AG04449 (cell line): ENCODE measurements at places on chromosomes 6 and 20.

- no peak for DNase-seq
Observed at GRCh38 chr6:162379757-162380409, 347.7 kb downstream of the PRKN start.

DNA sequence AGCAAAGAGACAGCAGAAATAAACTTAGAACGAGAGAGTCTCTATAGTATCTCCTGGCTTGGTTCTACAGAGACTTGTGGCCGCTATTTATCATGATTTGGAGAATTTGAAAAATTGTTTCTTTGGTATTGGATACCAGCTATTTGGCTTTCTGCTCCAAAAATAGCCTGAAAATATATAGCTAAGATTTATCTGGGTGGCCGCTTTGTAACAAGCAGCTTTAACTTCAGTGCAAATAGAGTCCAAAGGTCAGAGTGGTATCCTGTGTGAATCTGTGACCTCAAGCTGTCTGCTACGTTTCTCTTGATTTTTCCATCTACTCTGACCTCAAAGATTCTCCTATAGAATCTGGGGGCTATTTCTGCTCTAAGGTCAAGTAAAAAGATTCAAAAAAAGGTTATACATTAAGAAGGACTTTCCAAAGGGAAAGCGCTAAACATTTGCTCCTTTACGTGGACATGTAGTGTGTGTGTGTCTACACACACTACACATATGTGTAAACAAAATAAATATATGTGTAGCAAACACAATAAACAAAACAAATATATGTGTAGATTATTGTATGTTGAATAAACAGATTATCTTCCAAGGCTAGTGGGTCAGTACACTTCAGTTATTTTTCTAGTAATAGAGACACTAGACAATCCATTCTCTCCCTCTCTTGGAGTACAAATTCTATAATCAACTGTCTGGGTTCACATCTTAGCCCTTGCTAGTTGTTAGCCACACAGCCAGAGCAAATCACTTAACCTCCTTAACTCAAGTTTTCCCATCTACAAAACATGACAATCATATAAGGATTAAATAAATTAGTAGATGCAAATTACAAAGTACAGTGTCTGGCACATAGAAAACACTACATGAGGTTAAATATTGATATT, 40.8 kb downstream of the CHD6 start:
- no peak for DNase-seq

GRCh38 chr6:163860287-163861081, 446.0 kb downstream of the QKI start:
- peak; percentile 42 for DNase-seq

- no peak for DNase-seq
Observed at GRCh38 chr20:37566590-37567330, 39.1 kb upstream of the BLCAP start.

DNA sequence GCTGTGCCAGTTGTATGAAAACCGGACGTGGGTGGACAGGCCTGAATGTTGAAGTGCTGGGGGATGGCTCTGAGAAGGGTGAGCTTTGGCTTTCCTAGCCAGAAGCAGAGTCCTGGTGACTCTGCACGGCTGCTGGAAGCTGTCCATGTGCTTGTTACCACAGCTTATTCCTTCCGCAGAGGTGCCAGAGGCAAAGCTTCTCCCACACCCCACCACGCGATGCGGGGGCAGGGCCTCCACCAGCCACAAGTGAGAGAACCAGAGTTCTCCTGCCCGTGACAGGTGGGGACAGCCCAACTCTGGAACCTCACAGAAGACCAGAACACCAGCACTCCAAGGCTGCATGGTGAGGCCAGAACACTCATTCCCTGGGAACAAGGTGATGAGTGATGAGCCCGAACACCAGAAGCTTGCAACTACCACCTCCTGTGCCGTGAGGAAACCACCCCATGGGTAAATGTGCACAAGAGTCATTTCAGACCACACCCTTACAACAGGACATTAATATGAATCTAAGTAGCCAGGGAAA, 36.7 kb downstream of the JAG1 start:
- DNase-seq, result no peak

DNA sequence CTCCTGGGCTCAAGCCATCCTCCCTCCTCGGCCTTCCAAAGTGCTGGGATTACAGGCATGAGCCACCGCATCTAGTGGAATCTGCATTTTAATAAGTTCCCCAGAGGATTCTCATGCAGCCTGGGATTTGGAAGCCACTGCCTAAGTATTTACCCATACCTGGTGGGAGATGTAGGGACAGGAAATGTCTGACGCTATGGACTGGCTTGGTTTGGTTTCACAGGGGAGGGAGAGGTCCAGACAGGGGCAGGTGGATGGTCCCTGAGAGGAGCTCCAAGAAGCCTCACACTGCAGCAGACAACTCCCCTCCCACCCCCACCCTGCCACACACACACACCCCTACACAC, 4.4 kb downstream of the VSTM2L start:
- DNase-seq, result no peak

GRCh38 chr6:134480593-134480992, 162.7 kb upstream of the SGK1 start:
- no peak for DNase-seq
